ENCODE measurements at places on chromosomes 1 and 21.

DNA sequence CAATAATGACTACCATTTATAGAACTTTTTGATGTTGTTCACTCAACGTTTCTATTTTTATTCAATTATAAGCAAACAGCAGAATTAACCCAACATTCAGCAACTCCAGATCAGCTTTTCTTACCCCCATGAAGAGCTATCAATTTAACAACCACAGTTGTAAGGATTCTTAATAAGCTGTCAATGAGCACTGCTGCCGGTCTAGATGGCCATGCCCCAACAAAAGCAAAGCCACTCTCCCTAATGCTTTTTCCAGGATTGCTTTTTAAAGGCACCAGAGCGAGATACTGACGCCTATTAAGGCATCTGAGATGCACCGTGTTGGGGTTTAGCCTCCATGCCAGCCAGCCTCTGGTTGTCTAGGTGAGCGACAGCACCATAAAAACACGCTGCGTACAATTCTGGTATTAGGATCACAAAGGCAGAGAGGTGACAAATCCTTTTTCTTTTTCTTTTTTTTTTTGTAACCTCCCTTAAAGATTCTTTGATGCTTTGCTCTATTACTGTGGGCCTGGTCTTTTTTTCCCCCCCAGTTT lies 39.5 kb downstream of the PTPRC start:
- no peak for DNase-seq

DNA sequence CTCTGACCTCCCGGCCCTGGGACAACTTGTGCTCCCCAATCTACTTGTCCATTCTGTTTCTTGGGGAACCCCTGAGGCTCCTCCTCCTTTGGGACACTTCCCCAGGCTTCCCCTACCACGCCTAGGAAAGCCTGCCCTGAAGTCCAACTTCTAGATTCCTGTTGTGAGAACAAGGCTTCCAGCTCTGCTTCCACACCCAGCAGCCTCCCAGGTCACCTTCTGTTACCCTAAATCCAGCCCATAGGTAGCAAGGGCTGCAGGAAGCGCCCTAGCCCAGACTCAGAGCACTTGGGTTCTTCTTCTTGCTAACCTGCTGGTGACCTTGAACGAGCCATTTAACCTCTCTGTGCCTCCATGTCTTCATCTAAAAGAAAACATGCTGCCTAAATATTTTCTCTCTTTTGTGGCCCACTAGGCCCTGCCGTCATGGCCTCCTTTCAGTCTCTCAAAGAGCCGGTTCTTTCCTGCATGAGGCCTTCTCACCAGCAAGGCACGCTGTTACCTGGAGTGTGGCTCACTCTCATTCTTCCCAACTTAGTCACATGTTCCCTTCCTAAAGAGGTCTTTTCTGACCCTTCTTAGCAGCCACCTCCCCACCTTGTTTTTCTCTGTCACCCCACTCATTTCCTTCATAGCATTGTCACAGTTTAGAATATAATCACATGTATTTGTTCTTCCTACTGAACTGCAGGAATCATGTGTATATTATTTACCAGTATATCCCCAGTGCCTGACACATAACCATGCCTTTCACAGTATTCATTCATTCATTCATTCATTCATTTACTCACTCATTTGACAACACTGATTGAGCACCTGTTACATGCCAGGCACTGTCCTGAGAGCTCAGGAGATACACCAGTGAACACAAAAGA lies 1.4 kb downstream of the CAPN2 start:
- DNase-seq, result no peak

DNA sequence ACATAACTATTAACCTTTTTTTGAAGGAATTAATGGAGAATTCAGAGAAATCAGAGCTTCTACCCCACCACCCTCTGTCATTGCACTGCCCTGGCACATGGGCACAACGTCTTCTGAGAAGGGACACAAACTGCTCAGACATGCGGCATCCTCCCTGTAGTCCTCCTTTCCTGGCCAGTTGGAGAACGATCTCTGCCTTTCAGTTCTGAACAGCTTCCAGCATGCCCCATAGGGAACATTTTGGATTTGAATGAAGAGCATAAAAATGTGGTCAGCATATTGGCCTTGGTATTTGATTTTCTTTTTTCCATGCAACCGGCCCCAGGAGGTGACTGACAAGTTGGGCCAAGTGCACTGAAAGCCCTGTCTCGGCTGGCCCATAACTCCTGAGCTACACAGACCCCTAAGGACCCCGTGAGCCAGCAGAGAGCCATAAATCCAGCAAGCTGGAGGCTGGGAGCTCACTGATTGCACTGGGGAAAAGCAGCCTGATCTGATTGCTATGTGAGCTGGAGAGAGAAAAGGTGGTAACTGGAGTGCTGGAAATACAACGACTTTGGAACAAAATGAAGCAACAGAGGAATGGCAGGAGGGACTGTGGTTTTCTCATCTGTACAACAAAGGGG lies 10.9 kb upstream of the BLACAT1 start:
- no peak for DNase-seq

DNA sequence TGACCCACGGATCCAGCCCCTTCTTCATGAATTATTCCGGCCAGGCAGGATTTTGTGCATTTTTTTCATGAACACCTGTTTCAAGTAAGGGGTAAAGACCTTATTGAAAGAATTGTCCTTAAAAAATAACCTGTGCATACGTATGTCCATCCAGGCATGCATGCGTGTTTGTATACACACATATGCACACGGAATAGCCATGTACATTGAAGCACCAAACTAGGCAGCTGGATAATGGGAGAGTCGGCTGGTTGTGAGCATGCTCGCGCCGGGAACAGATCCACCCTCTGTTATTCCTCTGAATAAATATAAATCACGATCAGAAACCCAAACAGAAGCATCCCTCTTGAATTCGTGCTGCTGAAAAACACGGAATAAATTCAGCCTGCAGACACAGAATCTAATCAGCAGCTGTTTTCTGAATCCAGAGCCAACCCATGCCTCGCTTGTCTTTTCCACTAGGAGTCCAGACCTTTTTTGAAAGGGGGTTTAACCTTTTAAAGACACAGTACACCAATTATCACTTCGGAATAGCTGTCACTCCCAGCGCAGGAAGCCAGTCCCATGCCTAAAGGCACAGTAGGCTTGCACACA lies at the start of gene HIVEP3:
Gene HIVEP3 (minus strand): TSS at position 473 of the 594 bp plus-strand sequence.
- DNase-seq, result no peak

DNA sequence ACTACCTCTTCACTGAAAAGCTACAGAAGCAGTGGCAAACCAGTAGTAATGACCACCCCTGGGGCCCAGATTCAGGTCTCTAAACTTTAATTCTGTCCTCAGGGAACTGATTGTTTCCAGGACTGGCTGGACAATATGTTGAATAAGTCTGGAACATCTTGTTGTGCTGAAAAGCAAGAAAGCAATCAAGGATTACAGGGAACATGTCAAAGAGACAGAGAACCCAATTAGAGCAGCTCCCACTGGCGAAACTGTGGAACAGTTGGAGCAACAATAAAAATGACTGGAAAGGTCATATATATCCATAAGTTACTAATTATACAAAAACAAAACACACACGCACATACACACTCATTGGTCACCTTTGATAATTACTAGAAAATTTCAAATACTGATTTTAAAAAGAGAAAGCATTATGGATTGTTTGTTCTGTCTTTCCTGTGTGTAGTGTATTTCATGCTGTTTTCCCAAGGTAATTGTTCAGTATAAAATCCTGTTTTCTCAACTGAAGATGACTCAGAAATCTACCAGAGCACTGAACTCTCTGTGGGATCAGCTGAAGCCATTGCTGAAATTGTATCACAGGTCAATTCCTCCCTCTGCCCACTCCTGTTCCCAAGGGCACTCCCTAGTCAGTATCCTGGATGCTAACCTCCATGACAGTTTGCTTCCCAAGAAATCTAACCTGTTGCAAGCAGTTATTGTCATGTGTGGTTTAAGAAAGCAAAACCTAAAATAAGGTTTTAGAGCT lies 83.6 kb upstream of the RGS1 start:
- DNase-seq, result no peak

DNA sequence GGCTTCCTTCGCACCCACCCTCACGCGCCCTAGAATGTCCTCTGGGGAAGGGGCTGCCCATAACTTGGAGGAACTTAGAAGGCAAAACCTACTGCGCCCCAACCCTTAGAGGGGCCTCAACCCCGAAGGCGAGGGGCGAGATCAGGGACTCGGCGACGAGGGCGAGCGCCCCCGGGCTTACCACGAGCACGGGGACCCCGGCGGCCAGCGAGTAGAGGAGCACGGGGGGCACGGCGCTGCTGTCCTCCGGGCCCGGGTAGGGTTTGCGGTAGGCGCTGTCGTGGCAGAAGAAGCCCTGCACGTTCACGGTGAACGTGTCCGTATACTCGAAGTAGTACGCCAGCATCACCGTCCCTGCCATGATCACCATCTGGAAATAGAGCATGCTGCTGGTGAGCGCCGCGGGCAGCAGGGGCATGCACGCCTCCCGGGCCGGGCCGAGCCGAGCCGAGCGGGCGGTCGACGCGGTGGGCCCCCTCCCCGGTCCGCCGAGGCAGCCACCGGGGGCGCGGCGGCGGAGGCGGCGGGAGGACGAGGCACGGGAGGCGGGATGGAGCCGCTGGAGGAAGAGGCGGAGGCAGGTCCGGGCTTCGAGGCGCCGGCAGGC lies 304 bp downstream of the PLPPR5 start:
- peak; percentile 30 for DNase-seq

- DNase-seq, result peak; percentile 61
Observed at GRCh38 chr1:27726173-27727044, 648 bp downstream of the FAM76A start.

DNA sequence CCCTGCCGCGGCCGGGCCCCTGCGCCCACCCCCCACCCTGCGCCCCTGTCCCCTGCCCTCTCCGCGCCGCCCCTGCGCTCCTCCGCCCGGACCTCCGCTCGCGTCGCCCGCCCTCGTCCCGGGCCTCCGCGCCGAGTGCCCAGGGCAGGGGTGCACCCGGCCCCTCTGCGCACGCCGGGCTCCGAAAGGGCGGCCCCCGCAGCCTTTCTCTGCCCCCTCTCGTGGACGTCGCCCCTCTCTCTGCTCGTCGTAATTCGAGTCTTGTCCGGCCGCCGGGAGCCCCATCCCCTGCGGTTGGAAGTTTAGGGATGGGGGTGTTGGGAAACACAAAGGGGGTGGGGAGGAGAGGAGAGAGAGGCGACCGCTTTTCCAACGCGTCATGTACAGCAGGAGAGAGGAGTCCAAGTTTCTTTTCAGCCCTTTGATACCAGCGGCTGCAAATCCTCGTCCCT lies 407 bp downstream of the GALNT2 start:
- DNase-seq, result no peak

- DNase-seq, result no peak
Observed at GRCh38 chr1:106344494-106344893, 712.0 kb upstream of the PRMT6 start.

- DNase-seq, result no peak
Observed at GRCh38 chr1:95021805-95022643, 50.7 kb downstream of the ALG14 start.

DNA sequence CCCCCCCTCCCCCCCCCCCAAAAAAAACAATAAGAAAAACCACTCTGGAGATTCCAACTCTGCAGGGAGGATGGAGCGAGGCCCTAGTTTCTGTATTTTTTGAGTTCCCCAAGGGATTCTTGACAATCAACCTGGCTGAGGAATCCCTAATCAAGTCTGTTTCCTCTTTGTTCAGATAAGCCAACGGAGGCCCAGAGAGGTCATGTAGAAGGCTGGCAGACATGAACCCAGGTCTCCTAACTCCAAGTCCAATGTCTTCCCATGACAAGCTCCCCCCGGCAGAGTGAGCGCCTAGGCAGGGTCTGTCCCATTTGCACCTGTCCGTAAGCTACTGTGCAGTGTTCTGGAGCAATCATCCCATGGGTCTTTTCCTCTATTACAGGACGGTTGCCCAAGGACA lies 39.5 kb downstream of the LRRC71 start:
- no peak for DNase-seq

GRCh38 chr1:231720652-231721325 lies 94.2 kb downstream of the DISC1 start:
- no peak for DNase-seq

DNA sequence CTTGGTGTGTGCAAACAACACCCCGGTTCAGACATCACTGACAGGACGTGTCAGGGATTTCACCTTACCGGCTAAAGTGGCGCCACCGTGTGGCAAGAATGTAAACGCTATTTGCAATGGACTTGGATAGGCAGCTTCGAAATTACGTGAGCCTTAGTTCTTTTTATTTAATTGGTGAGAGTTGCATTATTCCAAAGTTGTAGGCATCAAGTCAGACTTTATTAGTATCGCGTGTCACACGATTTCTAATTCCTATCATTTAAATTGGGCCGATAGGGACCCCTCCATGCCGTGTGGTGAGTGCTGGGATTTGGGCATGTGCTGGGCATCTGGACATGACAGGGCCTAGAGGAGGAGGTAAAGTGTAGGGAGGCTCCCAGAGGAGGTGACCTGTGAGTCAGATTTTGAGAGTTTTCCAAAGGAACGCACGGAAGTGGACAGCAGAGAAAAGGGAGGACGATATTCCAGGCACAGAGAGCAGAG lies 14.5 kb upstream of the CPT2 start:
- peak; percentile 82 for DNase-seq

DNA sequence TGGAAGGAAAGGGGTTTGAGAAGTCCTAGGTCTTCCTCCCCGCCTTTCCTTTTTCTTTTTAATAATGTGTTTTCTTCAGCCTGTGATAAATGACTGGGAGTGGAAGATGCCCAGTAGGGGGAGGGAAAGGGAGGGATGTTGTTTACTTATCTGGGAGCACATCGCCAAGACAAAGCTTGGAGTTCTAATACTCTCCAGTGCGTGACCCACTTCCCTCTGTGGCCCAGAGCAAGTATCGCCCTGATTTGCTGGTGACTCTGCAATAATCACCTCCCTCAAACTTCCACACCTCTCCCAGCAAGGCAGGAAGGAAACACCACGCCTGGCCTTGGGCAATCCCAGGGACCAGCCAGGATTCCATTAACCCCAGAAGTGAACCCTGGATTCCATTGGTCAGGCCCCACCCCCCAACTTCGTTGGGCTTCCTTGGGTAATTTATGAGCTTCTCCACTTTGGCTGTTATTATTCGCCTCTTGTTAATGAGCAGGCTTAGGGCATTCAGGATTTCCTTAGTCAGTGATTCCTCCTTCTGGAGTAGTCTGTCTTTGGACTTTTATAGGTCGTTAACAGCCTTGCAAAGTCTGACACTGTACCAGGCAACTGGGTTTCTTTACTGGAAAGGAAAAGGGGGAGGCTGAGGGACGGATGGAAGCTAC lies 24.3 kb upstream of the GRHL3 start:
- no peak for DNase-seq

GRCh38 chr1:223231581-223231980 lies 88.5 kb upstream of the TLR5 start:
- no peak for DNase-seq

DNA sequence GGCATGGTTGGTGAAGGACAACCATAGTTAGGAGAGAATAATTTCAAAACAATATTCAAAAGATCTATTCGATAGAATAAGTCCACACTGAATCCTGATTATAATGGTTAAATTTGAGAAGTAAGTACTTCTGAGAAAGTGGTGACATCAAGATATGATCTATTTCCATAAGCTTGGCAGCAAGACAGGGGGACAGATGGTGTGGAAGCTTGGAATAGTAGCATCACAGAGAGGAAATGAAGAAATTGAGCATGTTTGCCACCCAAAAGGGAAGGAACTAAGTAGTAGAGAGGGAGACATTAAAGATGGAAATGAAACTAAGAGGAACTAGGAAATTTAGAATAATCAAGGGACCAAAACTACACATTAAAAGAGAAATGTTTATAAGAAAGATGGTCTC lies 94.5 kb downstream of the OLFM3 start:
- no peak for DNase-seq

Measured in activated CD4-positive, CD25-positive, alpha-beta regulatory T cell treated with anti-CD3 and anti-CD28 coated beads, Interleukin-2, amount 50 U/mL, for 72 hours (primary cell).